ENCODE measurements at places on chromosomes 3 and 15.

- DNase-seq: no peak
These were observed 18.3 kb downstream of the RAB11A start for GRCh38 chr15:65887565-65887964.

DNA sequence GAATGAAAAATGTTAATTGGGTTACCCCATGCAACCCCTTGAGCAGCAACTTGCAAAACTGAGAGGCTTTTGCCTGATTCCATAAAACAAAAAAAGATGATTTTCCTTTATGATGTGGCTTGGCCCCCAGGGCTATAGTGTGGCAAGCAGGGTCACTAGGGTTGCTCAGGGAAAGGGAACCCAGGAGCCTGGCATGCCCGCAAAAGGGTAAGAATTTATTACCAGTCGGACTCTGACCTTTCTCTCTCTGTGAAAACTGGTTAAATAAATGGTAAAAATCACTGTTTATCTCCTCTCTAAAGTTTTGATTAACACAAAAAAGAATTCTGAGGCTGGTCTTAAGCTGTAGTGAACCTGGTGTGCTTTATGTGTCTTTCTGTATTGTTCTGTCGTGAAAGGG is 37.7 kb upstream of the SEC61A1 start:
- no peak for DNase-seq

DNA sequence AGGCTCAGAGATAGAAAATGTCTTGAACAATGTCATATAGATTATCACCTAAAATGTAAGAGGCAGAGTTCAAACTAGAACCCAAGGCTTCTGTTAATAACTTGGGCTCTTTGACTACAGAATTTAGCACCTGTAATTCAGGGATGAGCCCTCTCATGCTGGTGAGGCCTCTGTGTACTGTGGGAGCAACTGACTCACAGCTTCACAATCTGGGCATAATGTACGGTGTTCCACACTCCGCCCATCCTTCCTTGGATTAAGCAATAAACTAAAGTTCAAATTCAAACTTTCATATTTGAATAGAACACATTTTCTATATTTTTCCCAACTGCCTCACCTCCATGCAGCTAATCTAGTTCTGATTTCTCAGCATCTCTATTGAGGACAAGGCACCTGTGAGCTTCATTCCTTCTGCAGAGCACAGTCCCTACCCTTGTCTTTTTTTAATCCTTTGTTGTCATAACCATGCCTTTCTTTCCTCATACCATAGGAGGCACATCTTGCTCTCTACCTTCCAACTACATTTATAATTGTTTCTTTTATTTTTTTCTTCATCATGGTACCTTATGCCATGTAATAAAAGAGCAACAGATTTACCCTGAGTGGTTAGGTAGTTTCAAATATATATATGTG is 392.1 kb downstream of the NLGN1 start:
- DNase-seq: no peak

DNA sequence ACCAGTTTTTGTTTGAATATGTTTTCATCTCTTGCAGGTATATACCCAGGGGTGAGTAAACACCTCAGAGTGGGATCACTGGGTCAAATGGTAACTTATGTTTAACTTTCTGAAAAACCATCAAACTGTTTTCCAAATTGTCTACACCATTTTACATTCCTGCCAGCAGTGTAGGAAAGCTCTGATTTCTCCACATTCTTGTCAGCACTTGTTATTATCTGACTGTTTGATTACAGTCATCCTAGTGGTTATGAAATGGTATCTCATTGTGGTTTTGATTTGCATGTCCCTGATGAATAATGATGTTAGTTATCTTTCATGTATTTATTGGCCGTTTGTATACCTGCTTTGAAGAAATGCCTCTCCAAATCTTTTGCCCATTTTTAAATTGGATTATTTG is 13.8 kb downstream of the FSD2 start:
- DNase-seq: no peak

DNA sequence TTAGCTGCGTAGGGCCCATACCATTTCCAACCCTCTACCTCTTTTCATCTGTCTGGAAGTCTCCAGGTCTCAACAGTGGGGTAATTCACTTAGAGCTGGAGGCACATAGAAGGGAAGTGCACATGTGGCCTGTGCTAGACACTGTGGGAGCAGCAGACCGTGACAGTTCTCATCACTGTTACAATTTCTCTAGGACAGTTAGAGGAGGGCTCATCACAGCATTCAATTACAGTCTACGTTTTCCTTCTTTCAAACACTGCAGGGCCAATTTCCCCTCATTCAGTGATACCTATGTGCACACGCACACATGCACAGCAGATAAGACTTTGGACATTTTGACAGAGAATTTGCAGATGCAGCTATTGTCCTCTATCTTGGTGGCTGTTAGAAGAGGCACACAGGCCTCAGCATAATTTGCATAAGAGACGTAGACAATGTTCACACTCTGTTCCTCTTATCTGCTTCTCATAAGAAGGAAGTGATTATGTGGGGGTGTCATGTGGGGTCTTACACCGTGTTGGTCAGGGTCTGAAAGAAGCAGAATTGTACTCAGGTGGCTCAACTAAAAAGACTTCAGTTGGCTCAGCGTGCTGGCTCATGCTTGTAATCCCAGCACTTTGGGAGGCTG is 12.6 kb upstream of the HRG start:
- no peak for DNase-seq

GRCh38 chr3:28467414-28467813 is 118.8 kb upstream of the AZI2 start:
- DNase-seq: no peak

GRCh38 chr15:93913310-93913709 is 318.1 kb upstream of the MCTP2 start:
- no peak for DNase-seq

DNA sequence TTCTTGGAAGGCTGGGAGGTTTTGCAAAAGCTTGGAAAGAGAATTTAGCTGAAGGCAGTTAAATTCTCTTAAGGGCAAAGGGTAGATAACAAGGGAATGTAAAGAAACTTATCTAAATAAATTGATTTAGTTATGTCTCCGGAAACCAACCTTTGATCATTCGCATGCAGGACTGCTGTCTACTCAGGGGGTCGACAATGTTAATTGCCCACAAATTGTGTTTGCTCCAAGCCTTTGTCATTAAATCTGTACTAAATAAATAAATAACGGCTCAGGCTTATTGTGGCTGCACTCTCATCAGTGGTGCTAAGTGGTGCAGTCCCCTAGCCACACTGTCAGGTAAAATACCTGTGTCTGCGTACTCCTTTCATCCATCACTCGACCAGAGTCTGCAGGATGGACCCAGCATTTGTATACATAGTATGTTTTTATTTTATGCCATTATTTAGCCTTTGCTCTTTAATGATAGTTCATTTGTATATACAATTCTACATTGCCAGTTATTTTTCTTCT is 497.4 kb upstream of the RASGRP1 start:
- no peak for DNase-seq

- DNase-seq: no peak
These were observed 195.2 kb downstream of the SLCO3A1 start for GRCh38 chr15:92048739-92049138.

- no peak for DNase-seq
These were observed 32.3 kb upstream of the MFSD1 start for GRCh38 chr3:158769549-158769948.

DNA sequence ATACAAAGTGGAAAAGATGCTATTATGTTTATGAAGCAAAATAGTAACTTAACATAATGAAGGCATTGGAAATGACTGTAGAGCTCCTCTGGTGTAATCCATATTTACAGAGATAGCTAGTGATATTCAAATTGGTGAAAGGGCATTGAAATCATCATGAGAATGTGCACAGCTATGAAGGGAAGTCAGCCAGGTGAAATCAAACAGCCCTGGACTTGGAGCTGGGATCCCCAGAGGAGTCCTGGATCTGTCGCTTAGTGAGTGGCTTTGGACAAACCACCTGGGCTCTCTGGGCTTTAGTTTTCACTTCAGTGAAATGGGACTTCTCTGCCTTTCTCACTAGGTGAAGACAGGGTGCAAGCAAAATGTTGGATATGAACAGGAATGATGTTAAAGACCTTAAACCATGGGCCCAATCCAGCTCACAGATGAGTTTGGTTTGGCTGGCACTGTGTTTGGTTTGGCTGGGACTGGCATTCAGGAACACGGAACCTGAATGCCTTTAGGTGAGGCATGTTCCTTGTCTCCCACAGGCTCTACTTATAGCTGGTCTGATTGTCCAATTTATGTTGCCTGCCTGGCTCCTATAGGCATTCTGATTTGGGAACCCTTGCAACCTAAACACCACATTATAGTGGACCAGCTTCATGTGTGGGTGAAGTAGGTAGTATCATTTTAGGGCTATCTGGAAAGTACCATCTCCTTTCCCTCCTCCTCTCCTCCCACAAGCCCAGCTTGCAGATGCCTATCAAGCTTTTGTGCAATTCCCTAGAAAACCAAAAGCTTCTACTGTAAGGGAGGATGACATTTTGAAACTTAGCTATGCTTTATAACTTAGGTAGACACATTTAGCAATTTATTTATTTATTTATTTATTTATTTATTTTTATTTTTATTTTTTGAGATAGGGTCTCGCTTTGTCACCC is 110.6 kb upstream of the TNFAIP8L3 start:
- no peak for DNase-seq

DNA sequence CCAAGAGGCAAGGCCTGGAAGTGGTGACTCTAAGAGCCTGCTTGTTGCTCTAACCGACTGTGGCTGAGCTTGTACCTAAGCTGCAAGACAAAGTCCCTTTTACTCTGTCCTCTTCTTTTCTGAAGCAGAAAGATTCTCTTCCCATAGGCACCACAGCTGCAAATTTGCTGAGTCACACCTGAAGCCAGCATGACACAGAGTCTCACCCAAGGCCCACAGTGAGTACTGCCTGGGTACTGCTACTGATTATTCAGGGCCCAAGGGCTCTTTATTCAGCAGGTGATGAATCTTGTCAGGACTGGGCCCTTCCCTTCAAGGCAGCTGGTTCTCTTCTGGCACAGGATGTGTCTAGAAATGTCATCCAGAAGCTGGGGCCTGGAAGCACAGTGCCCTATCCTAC is 18.9 kb upstream of the TIGIT start:
- peak; percentile 11 for DNase-seq

- DNase-seq: no peak
These were observed 2.1 kb upstream of the GNB5 start for GRCh38 chr15:52193321-52193720.
